ENCODE measurements at places on chromosomes 2 and 18.

GRCh38 chr2:162462911-162463310 is 119.0 kb downstream of the GCA start:
- DNase-seq = no peak

DNA sequence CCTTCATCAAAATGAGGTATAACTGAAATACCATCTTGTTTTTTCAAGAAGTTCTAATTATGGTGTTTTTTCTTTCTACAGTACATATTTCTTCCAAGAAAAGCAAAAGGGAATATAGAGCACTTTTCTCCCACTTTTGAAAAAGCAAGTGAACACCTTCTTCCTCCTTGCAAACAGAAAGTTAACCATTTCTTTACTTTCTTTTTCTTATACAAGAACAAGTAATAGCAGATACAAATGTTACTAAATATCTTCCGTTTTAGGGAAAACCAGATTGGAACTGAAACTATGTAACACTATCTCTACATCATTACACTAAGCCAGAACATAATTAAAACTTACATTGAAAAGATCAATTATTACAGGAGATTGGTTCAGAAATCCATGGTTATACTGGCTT is 44.0 kb downstream of the COBLL1 start:
- no peak for DNase-seq

DNA sequence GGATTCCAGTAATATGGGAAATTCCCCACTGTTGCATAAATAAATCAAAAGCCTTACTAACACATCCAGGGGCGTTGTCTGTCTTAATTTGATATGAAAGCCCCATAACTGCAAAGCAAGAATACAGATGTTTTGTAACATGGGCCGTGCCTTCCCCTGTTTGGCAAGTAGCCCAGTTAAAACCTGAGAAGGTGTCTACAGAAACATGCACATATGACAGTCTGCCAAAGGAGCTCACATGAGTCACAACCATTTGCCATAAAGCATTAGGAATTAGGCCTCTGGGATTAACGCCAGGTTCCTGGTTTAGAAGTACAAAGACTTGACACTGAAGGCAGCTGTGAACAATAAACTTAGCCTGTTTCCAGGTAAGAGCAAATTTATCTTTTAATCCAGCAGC is 43.1 kb upstream of the LONRF2 start:
- peak; percentile 13 for DNase-seq

DNA sequence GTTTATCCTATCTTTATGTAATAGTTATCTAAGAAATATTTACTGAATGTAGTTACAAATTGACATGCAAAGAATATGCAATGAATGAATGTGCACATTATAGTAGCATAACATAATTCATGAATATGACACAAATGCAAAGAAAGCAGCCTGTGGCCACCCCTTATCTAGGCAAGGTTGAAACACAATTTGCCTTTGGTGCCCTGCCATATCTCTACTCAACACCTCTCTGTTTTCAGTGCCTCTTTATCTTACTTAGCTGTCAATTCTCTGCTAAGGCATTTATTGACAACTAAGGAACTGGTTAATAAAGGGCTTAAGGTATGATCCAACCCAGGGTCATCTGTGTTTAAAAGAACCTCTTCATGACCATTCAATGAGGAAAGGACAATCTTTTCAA is 18.9 kb downstream of the REV1 start:
- DNase-seq = no peak

DNA sequence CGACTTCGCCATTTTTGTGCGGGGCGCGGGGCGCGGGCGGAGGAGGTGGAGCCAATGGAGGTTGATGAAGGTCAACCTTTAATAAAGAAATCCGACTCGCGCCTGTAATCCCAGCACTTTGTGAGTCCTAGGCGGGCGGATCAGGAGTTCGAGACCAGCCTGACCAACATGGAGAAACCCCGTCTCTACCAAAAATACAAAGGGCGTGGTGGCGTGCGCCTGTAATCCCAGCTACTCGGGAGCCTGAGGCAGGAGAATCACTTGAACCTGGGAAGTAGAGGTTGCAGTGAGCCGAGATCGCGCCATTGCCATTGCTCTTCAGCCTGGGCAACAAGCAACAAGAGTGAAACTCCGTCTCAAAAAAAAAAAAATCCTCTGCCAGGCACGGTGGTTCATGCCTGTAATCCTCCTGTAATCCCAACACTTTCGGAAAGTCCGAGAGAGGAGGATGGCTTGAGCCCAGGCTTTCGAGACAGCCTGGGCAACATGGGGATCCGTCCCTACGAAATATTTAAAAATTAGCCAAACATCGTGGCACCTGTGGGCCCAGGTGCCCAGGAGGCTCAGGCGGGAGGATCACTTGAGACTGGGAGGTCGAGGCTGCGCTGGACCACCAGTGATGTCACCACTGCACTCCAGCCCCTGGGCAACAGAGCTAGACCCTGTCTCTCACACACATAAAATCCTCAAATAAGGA is 493 bp upstream of the PREB start:
- DNase-seq = no peak

- DNase-seq = no peak
Observed at GRCh38 chr18:6785001-6785400, 55.5 kb downstream of the ARHGAP28 start.

GRCh38 chr2:122764014-122764413 is 1008.6 kb downstream of the TSN start:
- DNase-seq = no peak

GRCh38 chr18:37657493-37657892 is 91.9 kb upstream of the CELF4 start:
- no peak for DNase-seq

GRCh38 chr2:159907909-159908308 is 109.9 kb upstream of the CD302 start:
- no peak for DNase-seq

DNA sequence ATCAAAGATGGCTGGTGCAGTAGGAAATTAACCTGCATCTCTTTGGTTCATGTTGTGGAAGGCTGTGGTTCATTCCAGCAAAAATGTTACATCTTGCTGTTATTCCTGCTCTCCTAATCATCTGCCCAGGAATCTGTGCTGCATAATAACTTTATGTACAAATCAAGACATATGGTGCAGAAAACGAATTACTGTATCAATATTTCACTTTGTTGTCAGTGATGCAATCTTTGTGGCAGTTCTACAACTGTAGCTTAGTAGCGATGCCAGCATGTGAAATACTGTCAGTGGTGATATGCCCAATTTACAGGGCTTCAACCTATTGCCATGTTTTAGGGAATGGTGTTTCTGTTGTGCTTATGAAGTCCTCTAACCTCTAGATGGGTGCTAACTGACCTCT is 1114.7 kb downstream of the SOCS6 start:
- no peak for DNase-seq

- DNase-seq = peak; percentile 53
Observed at GRCh38 chr2:239882331-239882732, 142.8 kb downstream of the NDUFA10 start.

- DNase-seq = no peak
Observed at GRCh38 chr2:25371253-25372241, 29.8 kb upstream of the DNMT3A start.

DNA sequence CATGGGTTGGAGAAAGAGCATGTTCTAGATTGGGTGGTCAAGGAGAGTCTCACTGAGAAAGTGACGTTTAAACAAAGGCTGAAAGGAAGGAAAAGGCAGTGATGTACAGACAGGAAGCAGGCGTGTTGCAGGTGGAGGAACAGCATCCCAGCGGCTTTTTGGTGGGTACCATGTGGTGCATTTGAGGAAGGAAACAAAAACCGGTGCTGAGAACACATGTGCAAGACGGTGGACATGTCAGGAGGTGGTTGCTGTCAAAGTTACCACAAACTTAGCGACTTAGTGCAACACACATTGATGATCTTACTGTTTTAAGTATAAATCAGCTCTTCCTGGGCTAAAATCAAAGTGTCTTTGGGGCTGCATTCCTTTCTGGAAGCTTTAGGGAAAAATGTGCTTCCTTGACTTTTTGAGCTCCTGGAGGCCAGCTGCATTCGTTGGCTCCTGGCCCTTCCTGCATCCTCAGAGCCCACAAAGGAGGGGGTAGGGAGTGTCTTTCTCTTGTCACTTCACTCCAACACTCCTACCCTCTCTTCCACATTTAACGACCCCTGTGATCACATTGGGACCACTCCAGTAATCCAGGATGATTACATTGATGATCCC is 380.6 kb downstream of the FBXO15 start:
- DNase-seq = no peak

DNA sequence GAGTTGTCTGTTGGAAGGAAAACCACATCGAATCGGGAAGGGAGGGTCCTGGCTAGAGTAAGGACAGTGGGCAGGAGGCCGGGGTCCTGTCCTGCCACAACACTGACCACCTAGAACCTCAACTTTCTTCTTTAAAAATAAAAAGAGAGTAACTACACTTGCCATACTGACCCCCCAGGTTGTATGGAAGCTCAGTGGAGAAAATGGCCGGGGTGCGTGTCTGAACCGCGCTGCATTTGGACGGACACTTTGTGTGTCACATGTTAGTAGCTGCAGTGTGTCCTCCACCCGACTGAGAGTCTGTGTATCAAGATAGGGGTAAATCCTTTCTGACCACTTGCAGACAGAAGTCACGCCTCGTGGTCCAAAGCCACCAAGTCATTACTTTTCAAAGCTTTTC is 87.0 kb downstream of the GBX2 start:
- no peak for DNase-seq

DNA sequence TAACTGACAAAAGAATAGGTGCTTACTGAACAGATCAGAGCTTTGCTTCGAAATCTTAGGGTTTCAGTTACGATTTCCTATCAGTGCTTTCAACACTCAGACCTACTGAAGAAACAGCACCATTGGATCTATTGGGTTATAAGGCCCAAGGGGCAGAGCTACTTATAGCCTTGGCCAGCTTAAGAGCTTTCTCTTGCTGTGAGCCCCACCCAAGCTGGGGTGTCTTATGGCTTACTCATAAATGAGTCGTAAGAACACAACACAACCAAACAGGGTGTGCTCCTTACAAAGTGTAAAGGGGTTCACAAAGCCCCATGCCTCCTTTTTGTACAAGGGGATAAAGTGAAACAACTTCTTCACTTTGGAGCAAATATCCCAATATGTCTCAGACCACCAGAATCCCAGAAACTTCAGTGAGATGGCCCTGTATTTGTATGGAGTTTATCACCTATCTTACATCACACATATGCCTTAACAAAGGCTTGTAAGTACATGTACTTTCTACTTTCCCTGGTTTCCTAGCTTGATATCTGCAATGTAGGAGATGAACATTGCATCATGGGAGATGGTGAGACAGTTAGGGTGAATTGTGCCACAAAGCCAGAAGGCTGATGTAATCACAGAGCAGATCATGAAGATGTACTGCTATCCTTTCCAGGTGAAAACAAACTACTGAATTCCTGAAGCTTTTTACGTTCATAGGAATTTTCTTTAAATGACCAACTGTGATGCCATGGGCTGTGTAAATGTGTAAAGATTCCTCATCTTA is 115.5 kb upstream of the GLI2 start:
- DNase-seq = peak; percentile 35

- no peak for DNase-seq
Observed at GRCh38 chr2:60541056-60541651, 12.3 kb downstream of the BCL11A start.

GRCh38 chr18:79814373-79814772 is 16.6 kb downstream of the KCNG2 start:
- DNase-seq = no peak

DNA sequence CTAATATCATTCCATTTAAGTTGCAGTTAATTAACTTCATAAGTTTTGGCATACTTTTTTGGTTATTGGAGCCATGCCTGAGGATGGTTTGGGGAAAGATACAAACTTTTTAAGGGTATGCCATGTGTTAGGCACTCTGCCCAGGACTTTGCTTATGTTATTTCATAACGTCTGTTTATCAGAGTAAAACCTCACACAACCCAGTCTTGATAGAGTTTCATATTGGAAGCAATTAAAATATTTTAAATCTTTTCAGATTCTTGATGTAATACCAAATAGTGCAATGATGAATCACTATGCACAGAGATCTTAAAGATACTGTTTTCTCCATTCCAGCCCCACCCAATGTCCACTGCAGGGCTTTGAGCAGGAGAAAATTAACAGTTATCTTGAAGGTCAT is 529.1 kb upstream of the HNMT start:
- no peak for DNase-seq

GRCh38 chr2:178615969-178616368 is 135.7 kb downstream of the PLEKHA3 start:
- DNase-seq = no peak

Measured in LoVo (cell line).